ENCODE measurements at places on chromosomes 7 and 10. TPM values are rescaled to one million over a fixed set of nuclear protein-coding genes. Genes with fewer than 3 reads are reported as not detected.
A peak's percentile ranks its signal among the peaks of the same experiment; 100 is the strongest.

DNA sequence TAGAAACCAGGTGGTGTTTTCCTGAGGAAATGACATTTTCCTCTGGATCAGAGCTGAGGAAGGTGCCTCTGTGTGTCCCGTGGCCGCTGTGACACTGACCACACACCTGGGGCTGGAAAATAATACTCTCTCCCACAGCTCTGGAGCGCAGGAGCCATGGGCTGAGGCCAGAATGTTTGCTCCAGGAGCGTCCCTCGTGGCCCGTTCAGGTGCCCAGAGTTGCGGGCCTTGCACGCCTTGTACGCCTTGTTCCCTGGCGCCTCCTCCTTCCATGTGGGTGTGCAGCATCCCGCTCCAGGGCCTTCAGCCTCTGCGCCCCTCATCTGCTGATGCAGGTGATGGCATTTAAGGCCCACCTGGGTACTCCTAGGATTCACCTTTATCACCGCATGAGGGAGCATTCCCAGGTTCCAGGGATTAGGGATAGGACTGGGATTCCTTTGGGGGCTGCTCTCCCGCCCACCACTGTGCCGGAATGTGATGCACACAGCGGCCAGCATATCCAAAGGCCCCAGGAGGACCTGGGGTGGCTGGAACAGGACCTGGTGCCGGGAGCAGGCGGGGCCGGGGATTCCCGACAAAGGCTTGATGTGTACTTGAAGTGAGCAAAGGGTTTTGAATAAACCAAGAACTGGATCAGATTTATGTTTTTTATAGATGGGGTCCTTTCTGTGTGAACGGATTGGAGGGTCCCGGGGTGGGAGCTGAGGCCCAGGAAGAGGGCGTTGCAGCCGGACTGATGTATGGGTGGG, 44.0 kb downstream of the PITRM1 start:
- no peak for DNase-seq

DNA sequence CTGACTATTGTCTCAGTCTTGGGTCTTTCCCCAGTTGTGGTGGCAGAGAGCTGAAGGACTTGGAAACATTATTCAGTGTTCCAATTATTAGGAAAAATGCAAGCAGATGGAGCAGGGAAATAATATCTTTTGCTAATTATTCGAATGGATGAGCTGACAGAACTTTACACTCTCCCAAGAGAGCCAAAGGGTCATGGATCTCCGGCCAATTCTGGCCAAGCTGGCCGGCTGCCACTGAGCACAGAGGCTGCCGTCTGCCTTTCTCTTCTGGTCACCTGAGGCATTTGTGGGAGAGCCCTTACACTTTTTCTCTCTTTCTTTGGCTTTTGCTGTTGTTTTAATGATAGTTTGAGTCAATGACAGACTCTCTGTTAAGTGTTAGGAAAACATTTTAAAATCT, 22.2 kb upstream of the CNTNAP2 start:
- no peak for DNase-seq

DNA sequence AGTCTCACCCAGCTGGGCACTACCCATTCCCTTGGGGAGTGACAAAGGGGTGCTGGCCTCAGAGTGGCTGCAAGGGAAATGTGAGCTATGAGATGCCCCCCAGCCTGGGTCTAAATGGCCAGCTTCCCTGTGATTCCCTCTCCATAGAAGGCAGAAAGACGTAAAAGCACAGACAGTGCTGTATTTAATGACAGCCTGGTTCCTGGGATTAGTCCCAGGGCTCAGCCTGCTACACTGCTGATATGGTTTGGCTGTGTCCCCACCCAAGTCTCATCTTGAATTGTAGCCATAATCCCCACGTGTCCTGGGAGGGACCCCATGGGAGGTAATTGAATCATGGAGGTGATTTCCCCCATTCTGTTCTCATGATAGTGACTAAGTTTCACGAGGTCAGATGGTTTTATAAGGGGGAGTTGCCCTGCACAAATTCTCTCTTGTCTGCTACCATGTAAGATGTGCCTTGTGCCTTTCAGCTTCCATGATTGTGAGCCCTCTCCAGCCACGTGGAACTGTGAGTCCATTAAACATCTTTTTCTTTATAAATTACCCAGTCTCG, 23.9 kb upstream of the CALN1 start:
- DNase-seq, result no peak

- peak; percentile 46 for DNase-seq
These were observed 12.2 kb upstream of the RSBN1L start for GRCh38 chr7:77684030-77684429.

- DNase-seq, result no peak
These were observed 30.2 kb downstream of the PWWP2B start for GRCh38 chr10:132427006-132427771.

- DNase-seq, result no peak
These were observed 46.2 kb downstream of the MINDY4 start for GRCh38 chr7:30817371-30817767.

DNA sequence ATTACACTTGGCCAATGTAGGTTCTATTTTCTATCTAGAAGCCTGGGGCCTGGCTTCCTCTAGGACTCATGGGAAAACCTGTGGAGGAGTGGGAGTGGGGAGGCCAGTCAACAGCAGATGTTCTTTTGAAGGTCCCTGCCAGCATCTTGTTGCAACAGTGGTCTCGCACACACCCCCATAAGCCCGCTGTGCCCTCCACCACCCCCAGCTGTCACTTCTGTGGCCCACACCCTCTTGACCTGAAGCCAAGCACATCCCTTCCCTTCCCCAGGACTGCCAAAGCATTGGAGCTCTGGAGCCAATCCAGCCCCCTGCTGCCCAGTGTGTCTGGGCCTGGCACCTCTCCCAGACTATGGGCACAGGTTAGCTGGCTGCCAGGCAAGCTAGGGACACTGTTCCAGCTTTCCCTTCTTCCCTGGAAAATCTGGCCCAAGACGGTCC, 1.9 kb upstream of the STX1A start:
- peak; percentile 91 for DNase-seq

CYP51A1 gene
- total RNA-seq, result 147 TPM

Measured in testis (tissue), 5 donors.